ENCODE measurements at places on chromosomes 3 and 15. TPM values are rescaled to one million over a fixed set of nuclear protein-coding genes. Genes with fewer than 3 reads are reported as not detected.

Gene CCR3
- not detected for total RNA-seq

Gene ILDR1
- not detected for total RNA-seq

Gene GOLGA8J
- total RNA-seq: 0.06 TPM

Gene ACTR8
- total RNA-seq: 17.5 TPM

Gene PSTPIP1
- total RNA-seq: not detected

Gene GOLGA8K
- 0.89 TPM for total RNA-seq

Gene FHIT
- total RNA-seq: 0.72 TPM

Gene CLDN11
- total RNA-seq: 0.20 TPM

Gene NR1I2
- not detected for total RNA-seq

Gene KY
- total RNA-seq: 0.08 TPM

Gene CPN2
- not detected for total RNA-seq

Gene COL7A1
- total RNA-seq: 208 TPM

Gene PYGO1
- 6.0 TPM for total RNA-seq

Gene C2CD4A
- 0.05 TPM for total RNA-seq

Gene NFKBIZ
- 7.2 TPM for total RNA-seq

Gene SERPINI2
- total RNA-seq: not detected

Gene TOMM70
- 46.6 TPM for total RNA-seq

Gene SHF
- 0.74 TPM for total RNA-seq

Gene ADAMTS9
- total RNA-seq: 0.92 TPM

Gene SNTN
- not detected for total RNA-seq

Gene FANCI
- 48.9 TPM for total RNA-seq

Gene CPLX3
- total RNA-seq: 0.05 TPM

Gene KBTBD13
- not detected for total RNA-seq

Gene ARRDC4
- total RNA-seq: 0.19 TPM

Gene CCDC39
- not detected for total RNA-seq

Gene LMCD1
- 71.6 TPM for total RNA-seq

Gene ZNF80
- not detected for total RNA-seq

Gene CCR8
- total RNA-seq: not detected
